Cerebellar cortex (tissue), 1 donor: ENCODE measurements at places on chromosomes 11 and 22.

DNA sequence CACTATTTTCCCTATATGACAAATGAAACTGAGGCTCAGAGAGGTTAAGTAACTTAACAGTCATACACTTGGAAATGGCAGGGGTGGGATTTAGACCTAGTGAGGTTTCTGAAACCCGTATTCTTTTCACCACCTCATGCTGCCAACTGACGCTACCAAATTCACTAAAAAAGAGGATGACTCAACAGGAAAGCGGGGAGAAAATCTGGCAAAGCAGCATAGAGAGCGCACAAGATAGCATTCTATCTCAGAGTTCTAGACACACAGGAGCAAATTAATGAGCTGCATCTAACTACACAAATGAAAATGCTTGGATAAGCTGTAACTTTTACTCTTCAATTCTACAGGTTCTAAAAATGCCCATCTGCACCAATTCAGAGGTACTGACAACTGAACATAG lies 136.4 kb downstream of the RBFOX2 start:
- no peak for DNase-seq

DNA sequence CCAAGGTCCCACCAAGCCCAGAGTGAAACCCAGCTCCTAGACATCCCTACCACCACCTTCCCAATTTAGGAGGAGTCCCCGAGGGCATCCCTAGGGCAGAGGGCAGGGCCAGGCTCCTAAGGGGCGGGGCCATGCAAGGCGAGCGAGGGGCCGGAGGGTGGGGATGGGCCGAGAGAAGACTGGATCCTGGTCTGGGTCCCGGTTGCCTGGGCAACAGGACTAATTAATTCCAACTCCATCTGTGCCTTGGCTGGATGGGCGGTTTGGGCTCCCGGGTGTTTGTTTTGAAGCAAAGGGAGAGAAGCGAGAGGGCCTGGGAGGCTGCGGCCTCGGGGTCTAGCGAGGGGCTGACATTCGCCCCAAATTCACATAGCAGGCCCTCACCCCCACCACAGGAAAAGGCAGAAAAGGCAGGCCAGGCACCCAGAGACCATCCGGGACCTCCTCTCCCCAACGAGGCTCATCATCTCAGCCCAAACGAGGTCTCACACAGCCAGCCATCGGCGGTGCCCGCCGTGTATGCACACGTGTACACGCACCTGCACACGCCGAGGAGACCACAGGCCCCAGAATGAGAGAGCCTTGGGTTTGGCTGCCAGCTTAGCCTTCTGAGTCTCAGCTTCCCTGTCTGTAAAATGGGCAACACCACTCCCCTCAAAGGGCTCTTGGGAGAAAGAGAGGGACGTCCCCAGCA lies 23.9 kb downstream of the ELFN2 start:
- DNase-seq = peak; percentile 54

DNA sequence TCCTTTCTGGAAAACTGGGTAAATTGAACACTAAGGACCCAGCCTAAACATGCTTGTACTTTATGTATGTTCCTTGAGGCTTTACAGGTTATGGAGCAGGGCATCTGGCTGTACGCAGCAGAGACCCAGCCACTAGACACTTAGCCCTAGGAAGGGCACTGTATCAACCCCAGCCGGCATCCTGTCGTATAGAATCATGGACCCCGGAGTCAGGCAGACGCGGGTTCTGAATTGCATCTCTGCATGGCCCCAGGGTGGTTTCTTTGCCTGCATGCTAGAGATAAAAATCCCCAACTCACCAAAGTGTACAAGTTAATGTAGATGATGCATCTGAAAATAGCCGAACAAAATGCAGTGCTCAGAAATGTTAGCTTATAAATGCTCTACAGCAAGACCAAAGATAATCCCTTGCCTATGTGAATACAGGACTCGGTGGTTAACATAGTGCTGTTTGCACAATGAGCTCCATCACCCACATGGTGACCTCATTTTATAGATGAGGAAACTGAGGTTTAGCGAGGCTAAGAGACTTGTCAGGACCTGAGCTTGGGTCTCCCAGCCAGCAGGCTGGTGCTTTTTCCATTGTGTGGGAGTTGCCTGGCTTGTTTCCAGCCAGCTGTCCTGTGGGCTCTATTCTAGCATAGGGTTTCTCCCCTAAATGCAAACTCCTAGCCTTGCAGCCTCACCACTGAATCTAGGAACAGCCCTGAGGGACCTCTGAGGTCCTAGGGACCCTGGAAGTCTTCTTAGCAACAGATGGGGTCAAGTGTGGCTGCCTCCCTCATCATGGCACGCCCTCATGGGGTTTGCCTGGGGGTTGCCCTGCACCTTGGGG lies 7.3 kb downstream of the CD6 start:
- DNase-seq = no peak

- no peak for DNase-seq
Observed at GRCh38 chr22:26615830-26616435, 1.9 kb downstream of the CRYBB1 start.

DNA sequence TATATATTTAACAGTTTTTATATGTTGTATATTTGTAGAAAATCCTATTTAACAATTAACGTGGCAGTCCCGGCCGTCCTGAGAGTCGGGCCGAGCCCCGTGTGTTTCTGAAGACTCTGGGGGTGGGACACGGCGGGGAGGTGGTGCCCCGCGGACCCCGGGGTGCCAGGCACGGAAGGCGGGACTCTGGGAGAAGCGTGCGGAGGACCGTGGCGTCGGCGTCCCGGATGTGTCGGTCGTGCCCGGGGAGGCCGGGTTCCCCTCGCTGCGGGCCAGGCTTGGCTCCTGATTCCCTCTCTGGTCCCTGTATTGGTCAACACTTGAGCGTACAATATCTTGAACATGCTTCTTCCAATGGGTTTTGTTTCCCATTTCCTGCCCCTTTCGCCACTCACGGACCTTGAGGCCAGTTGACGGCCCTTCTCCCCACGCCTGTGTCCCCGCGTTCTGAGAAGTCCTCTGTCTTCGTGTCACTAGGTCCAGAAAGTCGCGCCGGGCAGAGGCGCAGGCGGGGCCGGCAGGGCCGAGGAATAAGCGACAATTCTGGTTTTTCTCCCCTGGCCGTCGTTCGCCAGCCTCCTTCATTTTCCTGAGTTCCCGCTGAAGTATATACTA lies 1076.7 kb downstream of the BRD1 start:
- DNase-seq = no peak

- DNase-seq = no peak
Observed at GRCh38 chr22:45497351-45498145, 5.1 kb upstream of the FBLN1 start.

GRCh38 chr22:27185760-27186302 lies 528.4 kb downstream of the MIAT start:
- no peak for DNase-seq
